ENCODE measurements at places on chromosomes 11 and 22. TPM values are rescaled to one million over a fixed set of nuclear protein-coding genes. Genes with fewer than 3 reads are reported as not detected.

GRCh38 chr22:48366056-48366455 is 1461.6 kb downstream of the BRD1 start:
- no peak for DNase-seq

LAYN gene
- polyA plus RNA-seq = 8.0 TPM

DNA sequence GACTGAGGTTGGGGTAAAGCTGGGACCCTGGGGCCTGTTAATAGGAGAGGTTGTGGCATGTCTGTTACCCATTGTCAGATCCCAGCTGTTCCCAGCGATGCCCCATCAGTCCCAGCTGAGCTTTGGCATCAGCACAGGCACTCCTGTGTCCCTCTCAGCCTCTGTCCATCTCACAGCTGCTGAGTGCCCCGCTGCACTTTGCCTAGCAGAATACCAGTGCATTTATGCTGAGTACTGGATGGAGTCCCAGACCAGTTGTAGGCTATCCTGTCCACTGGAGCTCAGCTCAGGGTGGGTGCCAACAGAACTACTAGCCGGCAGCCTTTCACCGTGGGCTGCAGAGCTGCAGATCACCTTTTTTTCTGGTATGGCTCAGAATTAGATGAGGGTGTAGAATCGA is 9.9 kb downstream of the FXYD6 start:
- DNase-seq = no peak

DNA sequence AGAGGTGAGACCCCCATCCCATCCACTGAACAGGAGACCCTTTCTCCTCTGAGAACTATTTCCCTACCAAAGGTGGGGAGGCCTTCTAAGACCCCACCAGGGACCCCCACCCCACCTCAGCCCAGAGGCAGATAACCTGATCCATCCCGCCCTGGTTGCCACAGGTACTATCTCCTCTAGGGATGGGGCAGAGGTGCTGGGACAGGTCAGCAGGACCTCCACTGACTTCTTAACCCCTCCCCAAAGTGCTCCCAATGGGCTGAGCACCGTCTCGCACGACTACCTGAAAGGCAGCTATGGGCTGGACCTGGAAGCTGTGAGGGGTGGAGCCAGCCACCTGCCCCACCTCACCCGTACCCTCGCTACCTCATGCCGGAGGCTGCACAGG is 4.3 kb downstream of the INPPL1 start:
- DNase-seq = no peak

PKP3 gene
- polyA plus RNA-seq = 8.4 TPM

DNA sequence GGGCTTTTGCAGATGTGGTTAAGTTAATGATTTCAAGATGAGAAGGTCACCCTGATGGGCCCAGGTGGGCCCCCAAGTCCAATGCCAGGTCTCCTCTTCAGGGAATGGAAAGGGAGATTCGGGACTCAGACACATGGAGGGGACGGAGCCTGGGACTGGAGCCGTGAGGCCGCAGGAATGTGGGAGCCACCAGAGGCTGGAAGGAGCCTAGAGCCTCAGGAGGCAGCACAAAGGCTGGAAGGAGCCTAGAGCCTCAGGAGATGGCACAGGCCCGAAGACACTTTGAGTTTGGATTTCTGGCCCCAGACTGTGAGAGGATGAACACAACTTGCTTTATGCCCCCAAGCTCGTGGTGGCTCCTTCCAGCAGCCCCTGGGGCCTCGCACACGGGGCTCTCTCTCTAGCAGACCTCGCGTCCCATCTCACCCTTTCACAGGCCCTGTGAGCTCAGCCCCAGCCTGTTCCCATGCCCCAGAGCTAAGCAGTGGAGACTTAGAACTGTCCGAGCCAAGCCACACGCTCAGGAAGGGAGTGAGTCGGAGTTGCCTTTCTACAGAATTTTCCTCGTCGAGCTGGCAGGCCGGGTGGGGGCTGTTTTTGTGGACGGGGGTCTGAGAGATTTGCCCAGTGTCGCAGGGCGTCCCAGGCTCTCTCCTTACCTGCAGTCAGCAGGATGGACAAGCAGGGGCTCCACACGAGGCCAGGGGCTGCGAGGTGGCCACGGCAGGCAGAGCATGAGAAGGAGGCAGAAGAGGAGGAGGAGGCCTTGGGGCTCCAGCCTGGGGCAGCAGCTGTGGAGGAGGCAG is 937.6 kb downstream of the BRD1 start:
- no peak for DNase-seq

OOSP1 gene
- 0.31 TPM for polyA plus RNA-seq

GRCh38 chr11:117828611-117829368 is 4.2 kb upstream of the FXYD2 start:
- no peak for DNase-seq

DNA sequence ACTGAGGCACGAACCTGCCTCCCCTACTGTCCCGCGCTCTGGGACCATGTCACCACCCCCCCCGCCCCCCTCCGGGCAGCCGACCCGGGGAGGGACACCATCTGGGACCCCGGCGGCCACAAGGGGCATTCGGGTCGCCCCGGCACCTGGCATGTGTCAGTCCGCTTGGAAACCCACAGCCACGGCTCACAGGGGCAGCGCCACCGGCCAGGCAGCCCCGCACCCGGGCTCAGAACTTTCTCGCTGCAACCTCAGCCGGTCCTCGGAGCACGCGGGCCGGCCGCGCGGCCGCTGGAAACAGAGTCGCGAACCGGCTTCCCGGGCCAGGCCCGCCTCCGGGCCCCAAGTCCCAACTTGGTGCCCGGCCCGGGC is 159.9 kb upstream of the GRK3 start:
- DNase-seq = no peak

GRCh38 chr11:15764326-15764725 is 592.0 kb downstream of the SOX6 start:
- DNase-seq = no peak

DNA sequence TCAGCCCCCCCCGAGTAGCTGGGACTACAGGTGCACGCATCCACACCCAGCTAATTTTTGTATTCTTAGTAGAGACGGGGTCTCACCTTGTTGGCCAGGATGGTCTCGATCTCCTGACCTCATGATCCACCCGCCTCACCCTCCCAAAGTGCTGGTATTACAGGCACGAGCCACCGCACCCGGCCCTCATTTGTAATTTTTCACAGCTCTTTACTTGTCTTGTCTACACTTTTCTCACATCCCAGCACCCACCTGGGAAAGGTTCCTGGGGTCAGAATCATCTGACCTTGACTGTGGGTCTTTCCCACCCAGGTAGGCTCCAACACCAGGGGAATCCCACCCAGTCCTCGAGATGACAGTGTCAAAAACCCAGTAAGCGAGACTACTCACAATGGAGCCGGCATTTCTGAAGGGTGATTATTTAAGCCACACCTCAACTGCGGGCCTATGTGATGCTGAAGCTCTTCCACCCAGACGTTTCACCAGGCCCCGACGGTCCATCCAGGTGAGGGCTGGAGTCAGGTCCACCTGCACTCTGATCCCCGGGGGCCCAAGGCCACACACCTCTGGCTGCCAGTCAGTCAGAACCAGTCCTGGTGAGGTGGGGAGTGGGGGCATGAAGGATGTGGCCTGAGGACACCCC is 23.4 kb downstream of the CELSR1 start:
- no peak for DNase-seq

DNA sequence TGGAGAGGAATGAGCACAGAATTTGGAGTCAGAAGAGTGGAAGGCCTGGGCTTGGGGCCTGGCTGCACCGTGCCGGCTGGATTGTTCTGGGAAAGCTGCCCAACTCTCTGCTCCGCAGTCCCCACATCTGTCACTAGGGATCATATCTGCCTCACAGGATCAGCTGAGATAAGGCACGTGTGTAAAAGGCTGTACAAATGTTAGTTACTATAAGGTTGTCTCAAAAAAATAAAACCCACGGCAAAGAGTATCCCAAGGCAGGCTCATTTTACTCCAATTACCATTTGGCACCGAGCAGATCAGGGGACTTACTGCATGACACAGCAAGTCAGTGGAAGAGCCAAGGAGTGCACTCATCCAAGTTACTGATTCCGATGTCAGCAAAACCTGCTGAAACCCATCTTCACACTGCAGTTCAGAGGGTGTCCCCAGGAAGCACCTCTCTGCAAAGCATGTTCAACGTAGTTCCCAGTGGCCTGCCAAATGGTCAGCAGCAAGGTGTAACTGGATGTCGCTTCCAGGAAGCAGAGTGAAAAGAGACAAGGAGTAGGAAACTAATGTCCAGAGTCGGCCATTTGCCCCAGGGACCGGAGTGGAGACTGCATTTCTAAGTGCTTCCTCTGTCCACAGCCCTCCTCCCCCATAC is 18.1 kb upstream of the MRTFA start:
- no peak for DNase-seq

DNA sequence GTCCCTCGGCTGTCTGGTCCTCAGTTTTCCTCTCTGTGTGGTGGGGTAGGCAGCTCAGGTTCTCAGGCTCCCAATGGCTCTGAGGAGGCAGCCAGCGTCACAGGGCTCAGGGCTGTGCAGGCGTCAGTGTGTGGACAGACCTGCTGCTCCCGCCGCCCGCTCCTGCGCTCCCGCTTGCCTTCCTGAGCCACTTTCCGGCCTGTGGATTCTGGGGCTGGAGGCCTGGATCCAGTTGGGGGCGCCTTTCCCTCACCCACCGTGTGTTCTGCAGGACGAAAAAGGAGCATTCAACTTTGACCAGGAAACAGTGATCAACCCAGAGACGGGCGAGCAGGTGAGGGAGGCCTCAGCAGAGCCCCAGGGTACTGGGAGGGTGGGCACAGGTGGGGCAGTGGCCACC is 14.7 kb downstream of the DPP3 start:
- no peak for DNase-seq

DNA sequence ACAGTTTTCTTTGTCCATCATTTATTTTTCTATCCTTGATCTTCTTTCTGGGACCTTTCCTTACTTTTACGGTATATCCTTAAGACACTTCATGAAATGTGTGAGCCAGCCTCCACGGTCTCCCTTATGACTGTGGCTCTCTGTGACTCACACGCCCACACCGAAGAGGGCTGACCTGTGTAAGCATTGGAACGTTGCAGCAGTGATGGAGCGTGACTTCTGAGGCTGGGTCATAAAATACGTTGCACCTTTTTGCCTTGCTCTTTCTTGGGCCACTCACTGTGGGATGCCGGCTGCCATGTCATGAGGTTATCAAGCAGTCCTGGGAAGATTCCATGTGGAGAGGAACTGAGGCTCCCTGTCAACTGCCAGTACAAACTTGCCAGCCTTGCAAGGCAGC is 96.3 kb upstream of the RAB1B start:
- DNase-seq = no peak

P2RY2 gene
- polyA plus RNA-seq = 0.68 TPM

GRCh38 chr22:31613286-31613903 is 48.6 kb downstream of the PISD start:
- DNase-seq = no peak

GRCh38 chr11:34890812-34891211 is 25.4 kb downstream of the APIP start:
- no peak for DNase-seq
